Heart right ventricle (tissue), 16 donors: ENCODE measurements at places on chromosomes 11 and 22. TPM values are rescaled to one million over a fixed set of nuclear protein-coding genes. Genes with fewer than 3 reads are reported as not detected.

DNA sequence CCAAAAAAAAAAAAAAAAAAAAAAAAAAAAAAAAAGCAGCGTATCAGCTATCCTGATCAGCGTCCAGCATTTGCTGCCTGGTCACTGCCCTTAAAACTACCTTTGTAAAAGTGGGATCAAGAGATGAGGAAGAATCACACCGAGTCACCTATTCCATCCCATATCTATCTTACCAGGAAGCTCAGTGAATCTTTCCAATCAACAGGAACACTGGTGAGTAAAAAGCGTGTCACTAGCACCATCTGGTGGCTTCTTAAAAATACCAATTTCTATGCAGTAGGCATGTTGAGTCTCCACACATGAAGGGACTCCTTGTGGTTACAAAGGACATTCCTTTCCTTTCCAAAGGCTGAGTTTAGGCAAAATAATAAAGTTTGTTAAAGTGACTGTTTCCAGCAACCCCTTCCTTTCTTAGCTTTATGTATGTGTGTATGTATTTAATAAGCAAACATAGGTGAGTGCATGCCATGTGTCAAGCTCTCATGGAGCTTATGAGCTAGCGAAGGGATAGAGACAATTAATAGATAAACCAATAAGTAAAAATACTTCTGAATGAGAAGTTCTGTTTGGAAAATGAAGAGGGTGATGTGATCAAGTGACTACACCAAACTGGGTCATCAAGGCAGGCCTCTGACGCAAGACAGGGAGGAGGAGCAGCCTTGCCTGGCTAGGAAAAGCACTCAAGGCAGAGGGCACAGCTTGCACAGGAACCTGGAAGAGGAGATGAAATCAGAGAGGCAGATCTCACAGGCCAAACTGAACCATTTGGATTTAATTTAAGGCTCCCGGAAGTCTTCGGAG lies 13.9 kb upstream of the TP53AIP1 start:
- DNase-seq = no peak

- DNase-seq = no peak
Observed at GRCh38 chr11:86606836-86607481, 65.5 kb downstream of the ME3 start.

- DNase-seq = peak; percentile 64
Observed at GRCh38 chr11:123560006-123560405, 94.4 kb downstream of the SCN3B start.

DNA sequence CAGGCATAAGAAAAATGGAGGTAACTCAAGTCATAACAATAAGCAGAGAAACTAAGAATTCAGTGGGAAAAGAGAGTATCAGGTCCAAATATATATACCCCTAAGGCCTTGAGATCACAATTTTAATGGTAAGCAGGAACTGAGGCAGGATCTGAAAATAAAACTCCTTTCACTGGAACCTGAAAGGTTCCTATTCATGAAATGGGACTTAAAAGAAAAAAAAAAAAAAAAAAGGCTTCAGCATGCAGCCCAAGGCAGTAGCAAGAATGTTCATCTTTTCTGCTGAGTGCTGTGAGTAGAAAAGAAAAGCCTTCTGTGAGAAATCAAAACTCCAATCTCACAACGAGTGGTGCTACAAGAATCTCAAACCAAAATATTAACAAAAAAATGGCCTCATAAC lies 75.3 kb downstream of the DLG2 start:
- DNase-seq = no peak

DNA sequence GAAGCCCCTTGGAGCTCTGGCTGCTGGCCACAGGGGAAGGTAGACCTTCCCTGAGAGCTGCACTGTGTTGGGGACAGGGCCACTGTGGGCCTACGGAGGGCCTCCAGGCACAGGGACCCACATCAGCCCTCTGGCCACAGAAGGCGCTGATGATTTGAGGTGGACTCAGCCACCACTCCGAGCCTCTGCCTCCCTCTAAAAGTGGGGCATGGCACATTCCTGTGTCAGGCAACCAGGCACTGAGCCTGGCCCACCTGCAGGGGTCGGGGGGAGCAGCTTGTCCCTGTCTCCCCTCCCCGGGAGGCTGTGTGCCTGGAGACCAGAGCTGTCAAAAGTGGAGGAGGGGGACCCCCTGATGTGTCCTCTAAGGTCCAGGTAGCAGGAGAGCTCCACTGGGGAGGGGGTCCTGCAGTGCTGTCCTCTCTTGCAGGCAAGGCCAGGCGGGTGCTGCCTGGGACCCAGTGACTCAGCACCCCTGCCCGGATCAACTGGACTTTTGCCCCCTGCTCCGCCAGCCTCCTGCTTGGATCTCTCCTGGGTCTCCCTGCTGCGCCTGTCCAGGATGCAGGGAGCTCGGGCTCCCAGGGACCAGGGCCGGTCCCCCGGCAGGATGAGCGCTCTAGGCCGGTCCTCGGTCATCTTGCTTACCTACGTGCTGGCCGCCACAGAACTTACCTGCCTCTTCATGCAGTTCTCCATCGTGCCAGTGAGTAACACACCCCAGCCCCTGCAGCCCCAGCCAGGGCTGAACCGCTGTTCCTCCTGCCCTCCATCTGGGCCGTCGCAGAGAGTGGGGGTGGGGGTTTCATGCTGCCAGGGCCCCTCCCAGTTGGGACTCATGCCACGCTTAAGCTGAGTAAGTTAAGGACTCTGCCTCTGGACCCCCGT lies 17.5 kb upstream of the CDKN1C start:
- no peak for DNase-seq

Gene FLRT1
- 0.18 TPM for total RNA-seq

GRCh38 chr11:34683396-34683795 lies 62.5 kb downstream of the EHF start:
- no peak for DNase-seq

- DNase-seq = peak; percentile 76
Observed at GRCh38 chr22:36191106-36191836, 10.3 kb downstream of the APOL4 start.

DNA sequence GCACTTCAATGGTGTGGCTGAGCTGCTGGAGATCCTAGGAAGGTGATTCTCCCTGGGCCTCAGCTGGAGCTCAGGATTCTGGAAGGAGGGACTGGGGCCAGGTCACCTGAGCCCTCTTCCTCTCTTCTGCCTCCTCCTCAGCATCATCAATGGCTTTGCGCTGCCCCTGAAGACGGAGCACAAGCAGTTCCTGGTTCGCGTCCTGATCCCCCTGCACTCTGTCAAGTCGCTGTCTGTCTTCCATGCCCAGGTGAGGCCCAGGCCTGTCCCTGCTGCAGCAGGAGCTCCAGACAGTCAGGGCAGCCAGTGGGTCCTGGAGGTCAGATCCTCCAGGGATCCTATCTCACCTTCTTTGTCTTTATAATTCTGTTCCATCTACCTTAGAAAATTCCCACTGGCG lies 5.4 kb downstream of the GPHA2 start:
- no peak for DNase-seq

DNA sequence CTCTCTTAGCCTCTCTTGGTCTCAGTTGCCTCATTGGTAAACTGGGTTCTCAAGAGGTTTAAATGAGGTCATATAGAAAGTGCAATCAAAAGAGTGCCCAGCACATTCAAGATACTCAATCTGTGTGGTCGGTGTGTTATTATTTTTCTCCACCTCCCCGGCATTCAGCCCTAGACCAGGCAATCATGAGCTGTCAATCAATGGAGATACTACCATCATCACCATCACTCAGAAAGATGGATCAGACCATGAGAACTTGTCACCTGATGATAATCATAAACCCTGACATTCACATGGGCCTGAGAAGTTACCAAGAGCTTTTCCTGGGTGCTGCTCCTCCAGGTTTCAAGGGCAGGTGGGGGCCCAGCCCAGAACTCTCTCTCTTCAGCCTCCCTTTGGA lies 166.1 kb downstream of the MN1 start:
- DNase-seq = no peak

Gene TSPAN32
- total RNA-seq = 26.9 TPM

Gene FXYD2
- 0.60 TPM for total RNA-seq

DNA sequence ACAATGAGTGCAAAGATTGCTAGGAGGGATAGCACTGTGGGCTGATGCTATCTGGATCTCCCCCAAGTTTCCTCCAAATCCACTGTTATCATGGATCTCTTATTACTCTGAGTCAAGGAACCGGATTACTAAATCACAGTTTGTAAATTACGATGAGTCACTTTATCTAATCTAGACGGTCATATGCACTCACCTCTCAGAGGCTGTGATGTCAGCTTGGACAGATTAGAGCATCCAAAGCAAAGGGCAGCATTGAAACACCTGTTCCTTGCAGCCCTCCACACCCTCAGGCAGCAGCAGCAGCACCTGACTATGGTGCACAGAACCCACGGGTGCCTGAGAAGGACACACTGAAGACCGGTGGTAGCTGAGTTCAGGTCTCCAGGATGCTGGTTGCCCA lies 14.0 kb upstream of the POU2AF1 start:
- DNase-seq = no peak

DNA sequence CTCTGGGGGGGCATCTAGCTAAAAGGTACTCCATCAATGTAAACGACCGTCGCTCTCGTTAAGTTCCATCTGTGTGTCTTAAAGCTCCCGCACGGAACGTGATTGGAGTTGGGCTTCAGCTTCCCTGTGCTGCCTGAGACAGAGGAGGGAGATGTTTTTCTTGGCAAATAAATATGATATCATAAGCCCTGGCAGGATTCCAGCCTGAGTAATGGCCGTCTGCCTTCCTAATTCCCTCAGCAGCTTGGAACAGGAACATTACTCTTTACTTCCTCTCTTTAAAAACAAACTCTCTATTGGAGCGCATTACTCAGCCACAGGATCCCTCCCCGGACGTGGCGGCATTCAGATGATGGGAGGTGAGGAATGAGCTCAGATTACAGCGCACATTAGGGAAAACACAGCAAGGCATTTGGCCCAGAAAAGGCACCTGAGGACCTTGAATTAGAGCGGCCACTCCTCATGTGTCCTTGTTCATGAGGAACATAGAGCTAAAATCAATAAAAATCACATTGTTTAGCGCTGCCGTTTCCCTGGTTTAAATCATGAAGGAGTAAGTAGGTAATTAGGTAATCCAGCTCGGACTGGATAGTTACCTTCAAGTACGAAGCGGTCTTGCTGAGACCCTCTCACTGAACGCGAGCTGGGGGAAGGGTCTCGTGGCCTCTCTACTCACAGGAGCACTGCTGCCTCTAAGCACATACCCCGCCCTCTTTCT lies 230.4 kb downstream of the ST3GAL4 start:
- DNase-seq = peak; percentile 51

Gene HOATZ
- total RNA-seq = not detected

DNA sequence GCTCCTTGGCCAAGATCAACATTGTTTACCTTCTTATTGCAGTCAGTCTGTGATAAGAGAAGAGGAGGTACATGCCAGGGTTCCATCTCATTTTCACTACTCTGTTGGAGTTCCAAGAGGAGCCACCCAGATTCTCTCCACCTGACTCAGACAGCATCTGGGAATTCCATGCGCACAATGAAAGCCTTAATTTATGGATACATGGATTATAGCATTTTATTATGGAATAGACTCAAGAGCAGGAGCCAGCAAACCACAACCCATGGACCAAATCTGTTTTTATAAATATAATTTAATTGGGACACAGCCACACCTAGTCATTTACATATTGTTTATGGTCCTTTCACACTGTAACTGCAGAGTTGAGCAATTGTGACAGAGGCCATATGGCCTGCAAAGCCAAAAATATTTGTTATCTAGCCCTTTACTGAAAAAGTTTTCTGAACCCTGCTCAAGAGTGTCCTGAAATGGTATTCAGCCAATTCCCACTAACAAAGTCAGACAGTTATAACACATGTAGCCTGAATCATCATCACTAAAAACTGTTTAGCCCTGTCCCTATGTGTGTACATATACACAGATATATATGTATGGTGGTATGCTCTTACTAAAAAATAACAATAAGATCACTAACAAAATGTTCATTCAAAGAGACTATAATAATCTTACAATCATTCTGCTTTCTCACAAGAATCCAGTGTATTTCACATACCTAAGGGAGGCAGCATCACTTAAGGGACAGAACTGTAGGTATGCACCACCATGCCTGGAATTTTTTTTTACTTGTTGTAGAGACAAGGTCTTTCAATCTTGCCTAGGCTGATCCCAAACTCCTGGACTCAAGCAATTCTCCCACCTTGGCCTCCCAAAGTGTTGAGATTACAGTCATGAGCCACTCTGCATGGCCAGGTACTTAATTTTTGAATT lies 104.5 kb upstream of the TEAD1 start:
- DNase-seq = no peak

Gene PGM2L1
- total RNA-seq = 1.3 TPM

GRCh38 chr22:19855504-19856409 lies 1.1 kb upstream of the GNB1L start:
- peak; percentile 52 for DNase-seq

DNA sequence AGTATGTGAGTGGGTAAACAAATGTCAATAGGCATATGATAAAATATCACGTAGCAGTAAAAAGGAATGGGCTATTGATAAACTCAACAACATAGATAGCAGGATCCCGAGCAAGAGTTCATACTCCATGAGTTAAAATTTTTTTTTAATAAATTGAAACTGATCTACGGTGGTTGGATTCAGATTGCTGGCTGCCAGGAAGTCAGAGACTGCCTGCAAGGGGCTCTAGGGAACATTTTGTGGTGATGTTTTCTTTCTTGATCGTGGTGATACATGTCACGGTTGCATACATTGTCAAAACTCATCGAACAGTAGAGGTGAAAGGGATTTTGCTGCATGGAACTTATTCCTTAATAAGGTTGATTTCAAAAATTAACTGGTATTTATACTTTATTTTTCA lies 62.6 kb upstream of the WNT7B start:
- no peak for DNase-seq

DNA sequence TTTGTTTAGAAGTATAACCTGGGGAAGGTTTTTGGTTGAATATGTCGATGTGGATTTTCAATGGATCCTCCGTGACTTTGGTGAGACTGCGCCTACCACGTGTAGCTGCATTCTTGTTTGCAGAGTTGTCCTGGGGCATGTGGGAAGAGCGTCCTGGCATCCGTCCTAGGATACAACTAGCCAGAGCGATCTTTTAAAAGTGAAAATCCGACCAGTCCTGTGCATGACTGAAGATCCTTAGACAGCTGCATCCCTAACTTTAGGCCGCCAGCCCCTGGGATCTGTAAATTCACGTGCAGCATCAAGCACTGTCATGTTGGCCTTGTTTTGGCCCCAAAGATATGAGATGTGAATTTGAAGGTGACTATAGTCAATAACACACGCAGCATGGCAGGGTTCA lies 22.4 kb upstream of the THY1 start:
- DNase-seq = no peak
